GM03348 (cell line): ENCODE measurements at places on chromosomes 1 and 21.
A peak's percentile ranks its signal among the peaks of the same experiment; 100 is the strongest.

DNA sequence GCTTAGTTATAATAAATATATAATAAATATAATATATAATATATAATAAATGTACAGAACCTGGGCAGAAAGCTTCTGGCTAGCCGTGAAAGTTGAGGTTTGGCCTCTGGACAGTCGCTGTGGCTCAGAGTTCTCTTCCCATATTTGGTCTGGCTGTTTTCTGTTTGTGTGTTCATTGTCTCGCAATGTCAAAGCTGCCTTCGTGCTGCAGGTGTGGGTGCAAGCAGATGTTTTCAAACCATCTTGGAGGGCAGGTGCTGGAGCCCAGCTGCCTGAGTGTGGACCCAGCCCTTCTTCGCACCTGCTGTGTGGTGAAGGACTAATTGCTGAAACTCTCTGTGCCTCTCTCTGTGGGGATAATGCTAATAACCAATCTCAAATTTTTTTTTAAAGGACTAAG, 3.6 kb upstream of the CSTB start:
- no peak for DNase-seq

- no peak for DNase-seq
Measured at GRCh38 chr1:10901891-10902805, 105.7 kb upstream of the CASZ1 start.

GRCh38 chr1:46134660-46135331, 2.4 kb upstream of the PIK3R3 start:
- peak; percentile 15 for DNase-seq

DNA sequence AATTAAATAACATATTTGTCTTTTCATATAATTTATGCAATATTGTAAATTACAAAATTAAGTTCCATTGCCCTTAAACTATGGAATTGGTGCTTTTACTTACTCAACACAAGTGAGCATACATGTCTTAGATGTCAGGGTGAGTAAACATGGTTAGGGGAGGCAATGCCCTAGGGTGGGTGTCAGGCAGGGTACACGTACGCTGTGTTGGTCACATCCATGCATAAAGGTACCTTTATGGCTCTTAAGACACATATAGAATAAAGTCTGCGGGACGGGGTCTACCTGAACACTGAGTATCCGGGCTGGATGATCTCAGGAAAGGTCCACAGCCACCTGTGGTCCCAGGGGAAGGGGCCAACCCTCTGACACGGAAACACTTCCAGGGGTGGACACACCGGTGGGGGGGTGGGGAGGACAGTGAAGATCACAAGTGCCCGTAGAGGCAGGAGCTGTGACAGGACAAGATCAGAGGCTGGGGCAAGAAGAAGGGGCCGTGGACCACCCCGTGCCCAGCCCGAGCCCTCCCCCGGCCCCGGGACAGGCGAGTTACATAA, 720 bp downstream of the LIN9 start:
- no peak for DNase-seq

DNA sequence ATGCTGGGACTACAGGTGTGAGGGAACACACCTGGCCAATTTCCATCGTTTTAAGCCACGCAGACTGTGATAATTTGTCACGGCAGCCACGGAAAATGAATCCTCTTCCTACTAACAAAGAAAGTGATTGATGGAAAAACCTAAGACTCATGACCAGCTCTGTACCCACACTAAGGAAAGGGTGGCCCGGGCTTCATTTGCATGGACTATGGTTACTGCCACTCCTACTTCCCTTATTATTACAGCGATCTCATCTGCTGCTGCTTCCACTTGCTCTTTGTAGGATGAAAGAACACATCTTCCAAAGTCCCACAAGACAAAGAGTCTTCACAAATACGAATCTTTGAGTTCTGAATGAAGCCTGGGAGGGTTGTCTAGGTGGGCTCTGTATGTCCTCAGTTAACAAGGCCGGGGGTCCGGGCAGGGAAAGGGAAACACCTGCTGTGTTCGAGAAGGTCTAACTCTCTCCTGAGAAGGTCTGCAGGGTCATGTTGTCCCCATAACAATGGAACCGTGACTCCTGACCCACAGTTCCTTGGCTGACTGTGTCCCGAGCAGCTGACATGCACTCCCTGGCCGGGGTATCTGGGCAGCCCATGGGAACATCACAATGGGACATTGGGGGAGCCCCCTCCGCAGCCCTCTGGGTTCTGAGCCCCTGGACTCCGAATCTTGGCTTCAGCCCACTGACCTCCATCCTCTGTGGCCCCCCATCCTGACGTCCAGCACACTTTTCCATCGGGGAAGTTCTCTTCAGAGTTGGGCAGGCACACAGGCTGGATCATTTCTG, 13.3 kb upstream of the TFF1 start:
- no peak for DNase-seq
